ENCODE measurements at places on chromosomes 13 and 19.

DNA sequence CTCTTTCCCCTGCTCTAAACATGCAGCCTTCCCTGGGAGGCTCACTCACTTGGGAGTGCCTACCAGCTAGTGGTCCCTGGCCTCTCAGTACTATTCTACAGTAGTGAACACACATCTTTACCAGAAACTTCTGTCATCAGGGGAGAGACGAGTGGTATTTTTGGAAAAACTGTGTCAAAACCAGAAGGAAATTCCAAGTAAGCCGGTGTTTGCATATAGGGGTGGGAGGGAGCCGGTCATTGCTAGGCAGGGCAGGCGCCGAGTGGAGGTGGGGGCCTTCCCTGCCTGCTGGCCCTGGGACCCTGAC lies 7.0 kb downstream of the RPS9 start:
- no peak for DNase-seq

GRCh38 chr13:25933520-25933919 lies 118.3 kb downstream of the SHISA2 start:
- no peak for DNase-seq

GRCh38 chr13:51590971-51591627 lies 6.8 kb downstream of the WDFY2 start:
- DNase-seq: no peak

- no peak for DNase-seq
Measured at GRCh38 chr19:43582495-43582894, 6.9 kb downstream of the PINLYP start.

DNA sequence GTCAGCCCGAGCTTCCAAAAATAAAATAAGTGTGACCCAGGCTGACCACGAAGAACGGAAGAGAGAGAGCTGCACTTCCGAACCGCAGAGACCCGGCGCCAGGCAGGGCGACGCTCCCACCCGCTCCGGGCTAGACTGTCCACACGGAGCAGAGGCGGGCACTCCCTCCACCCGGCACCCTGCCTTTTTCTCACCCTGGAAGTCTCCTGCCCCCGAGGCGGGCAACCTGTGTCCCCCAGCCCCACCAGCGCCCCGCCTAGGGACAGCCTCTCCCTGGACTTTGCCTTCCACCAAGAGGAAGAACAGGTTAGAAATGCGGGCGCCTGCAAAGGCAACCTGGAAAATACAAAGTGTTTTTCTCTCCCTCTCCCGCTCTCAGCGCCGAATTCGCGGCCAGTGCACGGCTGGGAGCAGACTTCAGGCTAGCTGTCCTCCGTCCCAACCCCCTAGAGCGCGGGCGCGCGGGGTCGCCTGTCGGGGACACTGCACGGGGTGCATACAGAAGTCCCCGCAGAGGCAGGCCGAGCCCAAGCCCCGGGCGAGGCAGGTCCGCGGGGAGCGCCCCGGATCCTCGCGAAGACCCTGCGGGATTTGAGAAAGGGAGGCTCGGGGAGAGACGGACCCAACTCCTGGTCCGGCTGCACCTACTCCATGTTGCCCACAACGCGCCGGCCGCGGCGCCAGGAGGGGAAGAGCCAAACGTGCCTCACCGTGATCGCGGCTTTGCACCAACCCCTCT lies 845 bp downstream of the SPRY2 start:
- DNase-seq: no peak

- no peak for DNase-seq
Measured at GRCh38 chr19:11420429-11421370, 1.6 kb upstream of the RGL3 start.
